ENCODE measurements at places on chromosomes 5 and 9.
A peak's percentile ranks its signal among the peaks of the same experiment; 100 is the strongest.

- DNase-seq = no peak
Observed at GRCh38 chr5:142517840-142518239, 168.1 kb downstream of the FGF1 start.

DNA sequence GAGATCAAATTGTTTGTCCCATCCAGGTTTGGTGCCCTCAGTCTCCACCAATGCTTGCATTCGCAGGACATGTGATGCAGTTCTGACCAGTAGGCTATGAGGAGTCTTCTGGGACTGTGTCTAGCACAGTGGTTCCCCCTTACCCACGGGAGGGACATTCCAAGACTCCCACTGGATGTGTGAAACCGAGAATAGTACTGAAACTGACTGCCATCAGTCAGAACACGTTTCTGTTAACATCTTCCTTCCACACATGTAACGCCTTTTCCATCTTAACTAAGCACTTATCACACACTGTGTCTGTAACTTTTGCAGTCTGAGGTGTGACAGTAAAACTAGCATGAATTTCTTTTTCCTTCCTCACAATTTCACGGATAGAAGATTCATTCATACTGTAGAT lies 74.7 kb downstream of the PTTG1 start:
- DNase-seq = no peak

DNA sequence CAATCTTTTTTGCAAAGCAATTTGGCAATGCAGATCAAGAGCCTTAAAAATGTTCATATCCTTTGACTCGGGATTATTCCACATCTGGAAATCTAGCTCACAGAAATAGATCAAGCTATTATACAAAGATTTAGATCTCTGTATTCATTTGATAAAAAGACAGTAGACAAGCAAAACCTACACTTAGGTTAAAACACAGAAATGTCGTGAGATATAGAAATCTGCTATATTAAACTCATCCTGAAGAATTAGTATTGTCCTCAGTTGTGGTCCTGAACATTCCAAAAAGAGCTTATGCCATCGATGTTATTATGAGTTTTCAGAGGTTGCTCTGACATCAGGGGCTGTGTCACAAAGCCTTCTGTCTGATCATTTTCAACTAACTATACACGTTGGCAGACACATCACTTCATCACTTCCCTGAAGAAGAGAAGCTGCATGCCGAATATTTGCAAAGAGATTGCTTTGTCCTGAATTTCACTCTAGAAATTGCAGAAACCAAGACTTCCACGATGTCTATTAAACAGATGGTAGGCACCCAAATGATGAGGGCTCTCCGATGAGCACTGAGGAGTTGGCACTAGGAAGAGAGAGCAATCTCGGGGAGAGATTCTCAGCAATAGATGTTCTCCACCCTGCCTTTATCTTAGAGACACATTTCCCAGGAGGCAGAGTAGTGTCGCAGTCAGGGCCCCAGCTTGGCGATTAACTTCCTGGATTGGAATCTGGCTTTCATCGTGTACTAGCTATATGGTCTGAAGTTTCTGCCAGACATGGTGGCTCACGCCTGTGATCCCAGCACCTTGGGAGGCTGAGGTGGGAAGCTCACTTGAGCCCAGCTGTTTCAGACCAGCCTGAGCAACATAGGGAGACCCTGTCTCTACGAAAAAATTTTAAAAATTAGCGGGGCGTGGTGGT lies 1.9 kb upstream of the UBTD2 start:
- no peak for DNase-seq

GRCh38 chr9:13491138-13491492 lies 211.6 kb upstream of the MPDZ start:
- no peak for DNase-seq

DNA sequence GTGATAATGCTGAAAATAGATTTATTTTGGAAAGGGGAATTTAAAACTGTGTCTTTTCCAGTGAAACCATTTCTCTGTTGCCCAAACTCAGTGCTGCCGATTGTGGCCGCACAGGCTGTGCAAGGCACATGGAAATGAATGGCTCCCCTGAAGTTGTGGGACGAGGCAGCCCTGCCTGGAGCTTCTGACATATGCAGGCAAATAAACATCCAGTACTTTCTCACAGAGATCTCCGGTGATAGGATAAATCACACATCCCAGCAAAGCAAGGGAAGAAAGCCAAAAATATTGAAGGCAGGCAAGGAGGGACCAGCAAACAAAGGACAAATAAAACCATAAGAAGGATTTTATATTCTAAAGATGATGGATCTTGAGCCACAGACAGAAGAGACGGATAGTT lies 464.5 kb downstream of the MTRR start:
- no peak for DNase-seq

GRCh38 chr5:179264783-179265513 lies 80.3 kb downstream of the ADAMTS2 start:
- DNase-seq = no peak

- DNase-seq = no peak
Observed at GRCh38 chr5:439181-439580, 3.8 kb upstream of the EXOC3 start.

DNA sequence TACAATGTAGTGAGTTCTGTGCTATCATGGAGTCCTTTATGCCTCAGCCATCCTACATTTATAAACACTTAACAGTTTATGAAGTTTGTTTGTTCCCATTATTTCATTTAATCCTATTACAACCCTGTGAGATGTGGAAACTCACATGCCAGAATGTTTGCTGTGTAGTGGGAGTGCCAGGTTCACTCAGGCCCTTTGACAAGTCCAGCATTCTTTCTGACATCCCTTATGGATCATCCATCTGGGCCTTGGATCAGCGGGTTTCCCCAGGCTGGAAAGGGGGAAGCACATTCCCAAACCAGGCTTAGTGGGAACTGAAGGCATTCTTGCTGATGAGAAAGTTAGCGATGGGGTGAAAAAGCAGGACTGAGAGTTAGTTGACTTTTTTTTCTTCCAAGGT lies 128.1 kb upstream of the OTULINL start:
- DNase-seq = peak; percentile 70

DNA sequence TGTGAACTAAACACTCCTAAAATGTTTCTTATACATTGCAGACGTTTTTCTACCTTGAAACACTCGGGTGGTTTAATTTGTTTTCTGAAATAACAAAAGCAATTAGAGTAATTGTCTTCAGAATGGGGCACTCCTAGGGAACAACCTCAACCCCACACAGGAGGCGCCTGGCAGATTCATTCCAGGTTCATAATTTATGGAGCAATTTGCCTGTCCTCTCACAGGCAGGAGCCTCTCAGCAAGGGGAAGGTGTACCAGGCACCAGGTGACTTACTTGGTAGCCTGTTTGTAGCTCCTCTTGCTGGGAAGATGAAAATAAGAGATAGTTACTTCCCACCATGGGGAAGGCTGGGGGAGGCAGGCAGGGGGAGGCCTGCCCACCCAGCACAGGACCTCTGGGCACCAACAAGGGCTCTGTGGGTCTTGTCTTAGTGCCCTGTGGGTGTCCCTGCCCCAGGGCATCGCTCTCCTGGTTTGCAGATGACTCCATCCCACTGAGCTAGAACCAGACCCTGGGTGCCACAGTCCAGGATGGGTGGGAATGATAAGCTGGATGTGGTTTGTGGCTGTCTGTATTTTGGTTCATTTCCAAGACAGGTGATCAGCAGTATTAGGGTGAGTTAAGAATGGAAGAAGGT lies 144.4 kb downstream of the FSTL4 start:
- no peak for DNase-seq

All from fibroblast of upper back skin (primary cell).